ENCODE measurements at places on chromosomes 4 and X.

- no peak for DNase-seq
Measured at GRCh38 chr4:129748991-129749390, 653.0 kb downstream of the C4orf33 start.

DNA sequence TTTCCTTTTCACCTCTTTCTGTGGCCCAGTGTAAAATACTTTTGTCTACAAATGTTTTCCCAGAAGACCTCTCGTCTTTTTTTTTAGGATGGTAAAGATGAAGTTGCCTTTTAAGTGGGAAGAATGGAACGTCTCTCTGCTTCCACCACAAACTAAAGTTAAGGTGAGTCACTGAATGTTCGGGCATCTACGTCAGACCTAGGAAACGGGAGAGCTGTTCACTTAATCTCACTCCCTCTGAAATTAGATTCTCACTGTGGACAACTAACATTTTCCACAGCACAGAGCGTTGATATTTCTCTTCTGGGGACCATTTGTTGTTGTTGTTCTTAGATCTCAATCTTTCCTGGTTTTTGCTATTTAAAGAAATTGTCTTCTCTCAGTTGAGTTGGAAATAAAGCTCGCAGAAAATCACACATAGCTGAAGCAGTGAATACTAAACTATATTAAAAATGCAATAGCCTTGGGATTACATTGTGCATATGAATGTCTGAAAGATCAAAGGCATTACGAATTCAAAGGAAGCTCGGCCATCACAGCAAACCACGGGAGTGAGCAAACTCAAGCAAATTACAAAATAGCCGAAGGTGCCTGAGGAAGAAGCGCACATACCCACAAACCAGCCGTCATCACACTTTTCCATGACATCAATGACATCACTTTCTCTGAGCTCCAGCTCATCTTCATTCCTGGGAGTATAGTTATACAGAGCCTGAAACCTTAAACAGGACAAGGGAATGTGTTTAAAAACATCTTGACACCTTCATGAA, 53.9 kb upstream of the PDLIM3 start:
- DNase-seq, result no peak

GRCh38 chrX:45258731-45259402, 58.2 kb upstream of the DIPK2B start:
- peak; percentile 20 for DNase-seq

DNA sequence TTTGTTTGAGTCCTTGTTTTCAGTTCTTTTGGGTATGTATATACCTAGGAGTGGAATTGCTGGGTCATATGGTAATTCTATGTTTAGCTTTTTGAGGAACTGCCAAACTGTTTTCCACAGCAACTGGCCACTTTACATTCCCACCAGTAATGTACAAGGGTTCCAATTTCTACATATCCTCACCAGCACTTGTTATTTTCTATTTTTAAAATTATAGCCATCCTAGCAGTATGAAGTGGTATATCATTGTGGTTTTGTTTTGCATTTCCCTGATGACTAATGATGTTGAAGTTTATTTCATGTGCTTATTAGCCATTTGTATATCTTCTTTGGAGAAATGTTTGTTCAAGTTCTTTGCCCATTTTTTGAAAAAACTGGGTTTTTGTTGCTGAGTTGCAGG, 39.6 kb downstream of the TMEM164 start:
- no peak for DNase-seq

DNA sequence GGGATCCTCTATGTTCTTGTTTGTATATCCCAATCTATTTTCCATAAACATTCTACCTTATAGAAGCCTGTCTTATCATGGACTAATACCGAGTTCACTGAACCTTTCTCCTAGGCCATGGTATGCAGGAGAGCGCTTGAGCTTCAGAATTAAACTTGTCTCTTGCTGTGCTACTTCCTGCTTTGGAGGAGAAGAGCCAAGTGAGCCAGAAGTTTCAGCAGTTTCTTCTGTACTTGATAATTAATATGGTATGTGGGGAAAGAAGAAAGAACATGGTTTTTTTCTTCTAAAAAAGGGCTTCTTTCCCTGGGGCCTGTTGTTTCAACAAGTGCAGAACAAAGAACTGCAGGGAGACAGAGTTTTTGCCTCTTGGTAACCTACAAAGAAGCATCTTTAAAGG, 172.8 kb downstream of the ATG4A start:
- DNase-seq, result no peak

DNA sequence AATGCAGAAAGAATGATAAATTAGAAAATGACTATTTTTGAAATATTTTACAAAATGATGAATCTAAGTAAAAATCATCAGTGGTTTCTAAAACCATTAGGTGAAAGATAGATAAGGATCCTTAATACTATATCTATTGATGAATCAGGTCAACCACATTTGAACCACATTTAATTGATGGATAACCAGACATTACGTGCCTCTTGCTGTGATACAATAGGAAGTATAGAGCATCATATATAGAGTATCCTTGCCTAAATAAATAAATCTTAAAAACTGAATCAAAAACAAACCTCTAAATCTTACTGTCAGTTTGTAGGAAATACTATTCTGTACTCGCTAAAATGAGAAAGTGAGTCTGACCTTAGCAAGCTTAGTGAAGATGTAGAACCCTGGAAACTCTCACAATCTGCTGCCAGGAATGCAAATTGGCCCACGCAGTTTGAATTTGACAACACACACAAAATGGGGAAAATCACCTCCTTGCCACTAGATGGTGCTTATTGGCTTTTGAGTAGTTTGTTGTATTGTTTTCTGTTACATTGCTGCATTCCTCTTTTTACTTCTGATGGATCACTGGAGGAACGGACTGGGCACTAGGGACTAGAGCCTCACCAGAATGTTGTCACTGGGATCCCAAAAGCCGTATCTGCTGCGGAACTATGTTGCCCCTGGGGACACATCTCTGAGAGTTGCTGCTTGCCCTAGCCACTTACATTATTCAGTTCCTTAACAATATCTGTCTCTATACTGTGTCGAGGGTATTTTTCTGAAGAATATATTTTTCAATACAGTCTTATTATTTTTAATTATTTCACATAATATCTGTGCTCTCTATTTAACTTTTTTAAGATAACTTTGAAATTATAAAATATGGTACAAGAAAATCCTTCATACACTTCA, 25.4 kb upstream of the SLAIN2 start:
- DNase-seq, result peak; percentile 53

GRCh38 chr4:14132301-14132700, 504.8 kb upstream of the BOD1L1 start:
- DNase-seq, result no peak

- DNase-seq, result no peak
Measured at GRCh38 chr4:11397819-11398610, 30.7 kb downstream of the HS3ST1 start.

- DNase-seq, result no peak
Measured at GRCh38 chrX:31092970-31093638, 21.3 kb upstream of the FTHL17 start.

DNA sequence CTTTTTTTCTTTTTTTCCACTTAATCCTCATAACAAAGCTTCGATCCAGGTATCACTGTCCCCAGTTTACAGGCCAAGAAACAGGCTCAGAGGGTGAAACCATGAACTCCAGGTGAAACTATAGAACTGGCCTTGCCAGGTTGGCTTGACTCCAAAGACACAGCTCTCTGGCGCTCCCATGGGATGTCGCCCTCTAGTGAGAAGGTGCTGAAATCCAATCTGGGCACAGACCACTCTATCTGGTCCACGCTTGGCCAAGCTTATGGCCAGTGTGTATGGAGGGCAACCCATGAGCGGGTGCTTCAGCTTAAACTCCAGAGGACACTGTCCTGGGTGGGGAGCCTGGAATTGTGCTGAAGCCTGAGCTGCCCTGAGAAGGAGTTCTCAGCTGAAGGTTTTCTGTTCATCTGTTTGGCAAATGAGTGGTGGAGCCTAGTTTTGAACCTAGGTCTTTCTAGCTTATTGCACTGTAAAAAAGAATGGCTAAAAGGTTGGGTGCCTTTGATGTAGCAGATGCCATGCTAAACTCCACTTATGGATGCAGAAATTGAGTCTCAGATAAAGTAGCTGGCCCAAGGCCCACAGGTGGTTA, 70.5 kb downstream of the SEL1L3 start:
- DNase-seq, result peak; percentile 40

DNA sequence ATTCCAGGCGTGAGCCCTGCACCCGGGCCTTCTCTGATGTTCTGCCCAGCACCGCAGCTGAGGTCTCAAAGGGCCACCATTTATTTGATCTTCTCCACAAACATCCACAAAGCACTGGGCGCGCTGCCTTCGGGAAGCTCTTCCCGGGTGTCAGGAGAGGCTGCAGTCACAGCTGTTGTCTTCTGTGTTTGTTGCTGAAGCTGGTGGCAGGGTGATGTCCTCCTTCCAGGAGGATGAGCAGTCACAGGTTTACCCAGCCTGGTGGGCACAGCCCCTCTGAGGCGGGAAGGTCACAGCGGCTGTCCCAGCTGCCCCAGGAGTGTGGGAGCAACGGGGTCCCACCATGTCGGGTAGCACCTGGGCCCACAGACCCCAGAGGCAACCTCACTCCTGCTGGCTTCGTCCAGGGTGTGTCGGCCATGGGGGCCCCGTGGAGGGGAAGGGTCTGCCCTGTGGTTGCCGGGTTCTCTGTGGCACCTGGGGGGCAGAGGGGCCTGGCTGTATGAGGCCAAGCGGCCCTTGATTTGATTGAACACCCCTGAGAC, 27.6 kb downstream of the FGFRL1 start:
- no peak for DNase-seq

- no peak for DNase-seq
Measured at GRCh38 chr4:102809691-102810090, 17.7 kb downstream of the UBE2D3 start.

GRCh38 chr4:80125252-80126177, 52.5 kb upstream of the ANTXR2 start:
- DNase-seq, result peak; percentile 9

GRCh38 chr4:125390126-125390525, 75.4 kb downstream of the FAT4 start:
- DNase-seq, result no peak

- DNase-seq, result no peak
Measured at GRCh38 chr4:156957556-156957955, 14.0 kb downstream of the PDGFC start.

- DNase-seq, result no peak
Measured at GRCh38 chrX:15674514-15674840, 9.9 kb upstream of the CLTRN start.

DNA sequence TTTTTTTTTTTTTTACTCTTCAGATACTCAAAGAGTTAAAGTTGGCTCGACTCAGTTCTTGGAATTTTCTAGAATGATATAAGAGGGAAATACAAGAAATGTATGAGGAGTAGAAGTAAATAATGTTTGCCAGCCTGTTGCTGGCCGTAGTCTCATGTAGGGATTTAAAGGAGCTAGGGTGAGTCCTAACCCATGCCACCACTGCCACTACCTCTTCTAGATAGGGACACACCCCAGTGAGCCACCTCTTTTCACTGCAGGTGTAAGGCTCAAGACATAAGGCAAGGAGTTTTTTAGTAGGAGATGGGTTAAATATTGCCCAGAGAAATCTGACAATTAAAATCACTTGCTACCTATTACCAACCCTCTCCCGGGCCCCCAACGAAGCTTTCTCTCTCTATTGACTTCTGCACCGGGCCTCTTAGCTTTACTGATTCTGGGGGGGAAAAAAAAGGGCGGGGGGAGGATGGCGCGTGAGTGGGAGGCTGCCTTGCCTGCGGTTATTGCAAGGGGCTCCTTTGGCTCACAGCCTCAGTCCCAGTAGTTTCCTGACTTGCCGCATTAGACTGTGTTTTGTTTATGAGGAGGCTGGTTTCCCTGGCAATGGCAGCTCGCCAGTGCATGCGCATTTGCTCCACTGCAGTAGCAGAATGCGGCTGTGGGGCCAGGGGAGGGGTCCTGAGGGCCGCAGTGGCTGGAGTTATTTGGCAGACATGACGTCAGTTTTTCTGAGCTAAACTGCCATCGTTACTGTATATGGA, 3.0 kb downstream of the LINC00632 start:
- DNase-seq, result no peak

DNA sequence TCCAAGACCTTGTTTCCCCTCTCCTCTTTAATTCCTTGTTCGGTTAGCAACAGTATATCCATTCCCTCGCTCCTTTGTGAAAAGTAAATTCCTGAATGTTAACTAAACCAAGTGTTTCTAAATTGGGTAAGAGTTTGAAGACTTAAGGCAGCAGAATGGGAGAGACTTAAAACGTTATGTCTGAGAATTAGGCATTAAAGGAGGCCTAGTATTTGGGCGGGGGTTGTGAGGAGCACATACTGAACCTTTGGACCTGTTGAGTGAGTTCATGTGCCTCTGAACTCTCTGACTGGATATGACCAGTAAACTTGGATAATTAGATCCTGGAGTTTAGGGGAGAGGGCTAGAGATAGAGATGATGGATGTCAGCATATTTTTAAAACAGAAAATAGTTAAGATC, 1.2 kb downstream of the MSMO1 start:
- DNase-seq, result no peak

DNA sequence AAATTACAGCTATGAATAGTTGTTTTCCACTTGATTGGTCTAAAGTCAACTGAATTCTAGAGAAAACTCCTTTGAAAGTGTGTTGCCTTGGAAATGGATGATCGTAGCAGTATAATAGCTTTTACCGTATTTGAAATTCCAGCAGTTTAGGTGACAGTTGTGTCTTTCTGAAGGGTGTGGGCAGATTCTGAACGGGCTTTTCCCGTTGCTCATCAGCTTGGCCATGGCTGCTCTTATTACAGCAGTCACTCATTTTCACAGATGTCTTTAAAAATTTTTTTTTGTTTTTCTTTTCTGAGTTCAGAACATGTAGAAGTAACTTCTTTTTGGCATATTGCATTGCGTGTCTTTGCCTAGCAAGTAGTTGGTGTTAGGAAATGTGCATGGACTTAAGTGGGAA, 69.6 kb upstream of the SLC4A4 start:
- no peak for DNase-seq

GRCh38 chr4:77623091-77623490, 17.5 kb downstream of the CXCL13 start:
- no peak for DNase-seq

GRCh38 chr4:121765971-121766538, 1.1 kb upstream of the SMIM43 start:
- no peak for DNase-seq

GRCh38 chr4:2962614-2963174, 512 bp downstream of the NOP14 start:
- DNase-seq, result peak; percentile 79

DNA sequence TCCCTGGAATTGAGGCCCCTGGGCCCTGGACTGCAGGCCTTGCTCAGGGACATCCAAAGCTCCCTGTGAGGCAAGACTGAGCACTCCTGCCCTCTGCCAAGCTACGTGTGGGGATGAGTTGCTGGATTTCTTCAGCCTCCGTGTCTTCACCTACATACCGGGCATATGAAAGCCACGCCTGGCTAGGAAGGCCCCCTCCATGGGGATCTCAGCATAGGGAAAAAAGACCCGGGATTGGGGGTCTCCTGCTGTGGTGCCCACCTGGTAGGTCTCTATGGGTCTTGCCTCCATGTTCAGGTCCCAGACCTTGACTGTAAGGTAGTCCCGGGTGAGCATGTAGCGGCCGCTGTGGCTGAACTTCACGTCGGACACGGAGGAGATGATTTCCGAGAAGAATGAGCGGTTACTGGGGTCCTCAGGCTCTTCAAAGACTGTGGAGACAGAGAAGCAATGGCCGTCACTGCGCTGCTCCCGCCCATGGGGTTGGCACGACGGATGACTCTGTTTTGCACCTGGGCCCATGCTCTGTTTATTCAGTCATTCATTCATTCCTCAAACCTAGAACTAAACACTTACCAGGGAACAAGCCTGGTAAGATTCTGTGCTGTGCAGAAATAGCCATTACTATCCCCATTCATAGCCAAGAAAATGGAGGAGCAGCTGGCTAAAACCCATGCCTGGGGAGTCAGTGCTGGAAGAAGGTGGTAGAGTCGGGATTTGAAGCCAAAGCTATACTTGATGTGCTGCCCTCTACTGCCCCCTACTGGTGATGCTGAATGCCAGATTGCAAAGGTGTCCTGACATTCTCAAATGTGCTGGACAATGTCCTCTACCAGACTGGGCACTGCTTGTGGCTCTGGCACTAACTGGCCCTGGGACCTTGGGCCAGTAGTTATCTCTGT, 63.9 kb downstream of the WFS1 start:
- peak; percentile 39 for DNase-seq
